ENCODE measurements at places on chromosomes 6 and 20.

GRCh38 chr6:43939281-43940070, 169.5 kb downstream of the VEGFA start:
- no peak for DNase-seq

DNA sequence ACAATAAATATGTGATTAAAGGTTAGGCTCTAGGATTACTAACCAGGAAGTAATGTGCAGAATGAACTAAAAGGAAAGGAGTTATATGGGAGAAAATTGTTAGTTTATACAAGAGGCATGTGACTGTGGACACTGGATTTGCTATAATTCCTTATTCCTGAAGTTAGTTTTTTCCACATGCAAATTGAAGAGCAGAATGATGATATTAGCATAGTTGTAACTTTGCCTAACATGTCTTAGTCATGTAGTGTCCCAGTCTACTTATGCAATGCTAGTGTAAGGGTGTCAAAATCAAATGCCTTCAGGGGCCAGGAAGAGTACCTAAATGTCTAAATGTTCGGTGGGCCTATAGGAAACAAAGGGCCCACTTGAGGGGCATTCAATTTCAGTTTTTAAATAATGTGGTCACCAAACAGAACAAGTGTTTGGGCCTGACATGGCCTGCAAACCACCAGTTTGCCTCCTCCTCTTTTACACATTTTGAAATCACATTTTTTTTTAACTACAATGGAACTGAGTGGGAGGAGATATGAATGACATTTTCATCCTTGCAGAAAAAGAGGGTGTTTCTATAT, 28.0 kb upstream of the CEP85L start:
- DNase-seq = no peak

DNA sequence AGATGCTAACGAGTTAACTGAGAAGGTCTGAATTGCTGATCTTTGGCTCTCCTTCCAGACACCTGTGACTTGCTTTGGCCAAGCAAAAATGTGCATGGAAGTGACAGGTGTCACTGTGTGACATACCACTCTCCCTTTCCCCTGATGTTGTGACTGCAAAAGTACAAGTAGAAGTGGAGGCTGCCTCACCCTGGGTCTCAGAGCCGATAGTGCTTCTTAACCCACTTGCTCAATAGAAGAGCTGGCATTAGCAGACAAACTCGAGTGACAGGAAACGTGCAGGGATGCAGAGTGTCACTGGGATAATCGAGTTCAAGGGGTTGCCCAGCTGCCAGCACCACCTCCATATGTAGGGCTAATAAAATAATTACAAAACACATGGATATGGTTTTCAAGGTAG, 16.4 kb upstream of the SPO11 start:
- DNase-seq = no peak

DNA sequence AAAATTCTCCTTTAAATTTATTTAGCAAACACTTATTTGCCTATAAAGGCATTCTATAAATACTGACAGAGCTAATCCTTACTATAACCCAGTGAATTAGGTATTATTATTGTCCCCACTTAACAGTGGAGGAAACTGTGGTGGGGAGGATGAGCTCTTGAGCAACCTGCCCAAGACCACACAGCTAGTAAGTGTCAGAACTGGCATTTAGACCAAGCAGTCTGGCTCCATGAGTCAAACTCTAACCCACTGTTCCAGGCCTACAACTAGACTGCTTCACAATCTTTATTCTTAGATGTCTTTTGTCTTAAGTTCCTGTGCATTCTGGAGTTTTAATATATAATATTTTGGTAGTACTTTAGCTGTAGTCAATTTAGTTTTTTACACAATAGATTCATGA, 530.8 kb downstream of the BCKDHB start:
- no peak for DNase-seq

GRCh38 chr20:44282192-44282591, 28.8 kb downstream of the FITM2 start:
- no peak for DNase-seq

- no peak for DNase-seq
These were observed 453.1 kb upstream of the SLC35B3 start for GRCh38 chr6:8888468-8888867.

GRCh38 chr6:154057098-154057497, 18.1 kb downstream of the OPRM1 start:
- no peak for DNase-seq

- DNase-seq = no peak
These were observed 40.4 kb downstream of the GNAS-AS1 start for GRCh38 chr20:58810116-58810878.

DNA sequence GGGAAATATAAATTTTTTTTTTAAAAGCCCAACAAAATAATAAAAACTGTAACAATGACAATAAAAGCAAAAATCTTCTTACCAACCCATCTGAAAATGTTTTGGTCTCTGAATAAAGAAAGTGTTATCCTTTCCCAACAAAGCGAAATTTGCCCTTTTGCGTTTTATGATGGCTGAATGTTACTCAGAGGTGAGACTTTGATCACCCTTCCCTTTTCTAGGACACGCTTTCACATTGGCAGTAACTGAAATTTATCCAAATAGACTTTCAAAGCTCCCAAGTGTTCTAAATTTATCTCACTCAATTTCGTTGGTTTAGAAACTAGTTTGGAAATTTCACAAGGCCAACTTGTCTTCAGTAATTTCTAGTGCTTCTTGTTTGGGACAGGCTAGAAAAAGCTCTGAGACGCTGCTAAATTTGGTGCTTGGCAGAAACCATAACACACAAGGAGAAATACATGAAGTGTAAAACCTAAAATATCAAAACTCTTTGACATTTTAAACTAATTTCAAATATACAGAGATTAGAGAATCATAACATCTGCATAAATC, 354.5 kb upstream of the CITED2 start:
- no peak for DNase-seq

DNA sequence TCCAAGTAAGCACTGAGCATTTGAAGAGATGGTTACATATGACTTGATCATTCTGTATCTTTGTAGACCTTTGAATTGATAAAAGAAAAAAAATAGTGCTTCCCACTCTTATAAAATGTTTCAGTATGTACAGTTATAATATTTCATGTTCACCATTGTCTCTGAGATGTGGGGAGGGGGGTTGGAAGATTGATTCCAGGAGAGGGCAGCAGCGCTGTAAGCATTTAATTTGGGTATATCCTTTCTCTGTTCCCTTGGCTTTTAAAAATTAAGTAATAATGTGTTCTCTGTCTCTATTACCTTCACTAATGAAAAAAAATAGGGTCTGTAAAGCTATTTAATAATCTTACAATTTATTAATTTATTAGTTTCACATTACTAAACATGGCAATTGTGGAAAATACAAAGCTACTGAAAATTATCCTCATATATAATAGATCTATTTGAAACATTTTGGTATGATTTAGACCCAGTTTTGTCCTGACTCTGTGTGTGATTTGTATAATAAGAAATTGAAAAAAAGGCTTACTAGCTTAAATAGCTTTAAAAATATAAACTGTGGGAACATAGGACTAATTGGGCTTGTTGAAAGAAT, 341.2 kb downstream of the CDKAL1 start:
- DNase-seq = no peak

DNA sequence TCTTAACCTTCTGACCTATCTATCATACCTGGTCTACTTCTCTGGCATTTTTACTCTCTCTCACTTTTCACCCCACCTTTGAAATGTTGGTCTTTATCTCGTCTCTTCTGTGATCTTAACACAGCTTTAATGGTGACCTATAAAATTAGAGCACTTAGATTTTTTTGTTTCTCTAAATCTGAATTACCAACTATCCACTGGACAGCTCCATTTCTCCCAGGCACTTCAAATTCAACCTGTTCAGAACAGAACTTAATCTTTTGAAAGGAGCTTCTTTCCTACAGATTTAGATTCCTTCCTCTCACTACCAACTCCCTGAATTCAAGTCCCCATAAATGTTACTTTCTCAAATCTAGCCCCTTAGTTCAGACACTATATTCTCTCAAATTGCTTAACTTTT, 15.0 kb upstream of the MTFR2 start:
- DNase-seq = no peak

GRCh38 chr6:169452117-169452868, 198.6 kb upstream of the THBS2 start:
- no peak for DNase-seq
